ENCODE measurements at places on chromosomes 11 and 22.

DNA sequence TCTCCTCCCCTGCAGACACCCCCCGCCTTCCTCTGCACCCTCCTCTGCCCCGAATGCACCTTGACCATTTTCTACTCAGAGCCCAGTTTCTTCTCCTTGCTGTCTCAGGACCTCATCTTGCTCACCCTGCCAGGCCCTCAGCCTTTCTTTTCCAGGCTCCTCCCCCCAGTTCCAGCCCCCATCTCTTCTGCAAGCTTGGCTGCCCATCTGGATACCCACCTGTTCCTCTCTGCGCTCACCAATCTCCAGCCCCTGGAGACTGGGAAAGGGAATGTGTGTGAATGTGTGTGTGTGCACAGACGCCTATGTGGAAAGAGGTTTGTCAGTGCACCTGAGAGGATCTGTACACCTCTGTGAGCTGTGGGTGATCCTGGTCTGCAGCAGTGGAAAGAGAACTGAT, 36.4 kb downstream of the SLC22A12 start:
- no peak for DNase-seq

DNA sequence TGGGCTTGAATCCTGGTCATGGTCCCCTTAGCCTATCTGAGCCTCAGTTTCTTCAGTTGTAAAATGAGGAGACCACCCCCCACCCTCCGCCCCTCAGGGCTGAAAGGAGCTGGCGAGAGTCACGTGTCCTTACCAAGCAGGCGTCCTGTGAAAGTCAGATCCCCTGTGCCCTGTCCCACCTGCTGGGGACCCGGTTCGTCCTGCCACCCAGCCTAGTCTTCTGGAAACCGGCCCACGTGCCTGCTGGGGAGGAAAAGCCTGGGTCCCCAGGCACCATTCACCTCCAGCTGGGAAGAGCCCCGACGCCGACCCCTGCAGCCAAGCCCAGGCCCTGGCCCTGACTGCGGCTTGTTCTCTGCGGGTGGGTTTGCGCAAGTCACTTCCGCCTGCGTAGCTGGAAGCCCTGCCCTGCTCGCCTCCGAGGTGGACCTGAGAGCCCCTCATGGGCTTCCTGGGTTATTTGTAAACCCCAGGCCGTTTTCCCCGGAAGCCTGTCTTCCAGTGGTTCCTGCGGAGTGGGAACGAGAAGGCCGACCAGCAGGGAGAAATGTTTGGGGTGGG, 679 bp upstream of the SSH3 start:
- no peak for DNase-seq

GRCh38 chr11:70158201-70158600, 44.9 kb upstream of the FADD start:
- DNase-seq, result no peak

DNA sequence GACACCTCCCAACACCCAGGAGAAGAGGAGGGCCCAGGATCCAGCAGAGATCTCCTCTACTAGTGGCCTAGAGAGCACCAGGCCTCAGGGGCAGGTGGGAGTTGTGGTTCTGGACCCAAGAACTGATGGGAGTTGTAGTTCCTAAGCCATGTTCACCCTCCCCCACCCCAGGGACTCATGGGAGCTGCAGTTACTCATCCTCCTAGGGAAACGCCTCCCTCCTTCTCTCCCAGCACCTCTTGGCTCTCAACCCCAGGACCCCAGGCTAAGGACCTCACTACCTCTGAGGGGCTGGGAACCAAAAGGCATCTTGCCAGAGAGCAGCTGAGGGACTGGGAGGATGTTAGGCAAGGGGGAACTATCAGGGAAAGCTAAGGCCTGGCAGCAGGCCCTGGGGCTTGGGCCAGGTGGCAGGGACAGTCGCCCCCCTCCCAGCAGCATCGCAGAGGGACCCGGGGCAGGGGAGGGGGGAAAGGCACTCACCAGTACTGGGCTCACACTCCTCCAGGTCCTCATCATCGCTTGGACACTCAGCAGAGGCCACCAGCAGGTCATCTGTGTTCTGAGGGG, 28.9 kb downstream of the SLC22A12 start:
- no peak for DNase-seq

GRCh38 chr22:44130076-44130711, 50.5 kb upstream of the PARVG start:
- no peak for DNase-seq

- no peak for DNase-seq
Measured at GRCh38 chr11:59206635-59207034, 6.1 kb downstream of the MPEG1 start.

GRCh38 chr11:14203321-14203720, 155.7 kb downstream of the RRAS2 start:
- no peak for DNase-seq

- no peak for DNase-seq
Measured at GRCh38 chr11:121372671-121373429, 79.3 kb upstream of the SORL1 start.

GRCh38 chr11:45304992-45305335, 18.8 kb upstream of the SYT13 start:
- no peak for DNase-seq

- DNase-seq, result no peak
Measured at GRCh38 chr11:129215506-129216245, 23.6 kb upstream of the ARHGAP32 start.

GRCh38 chr11:119316016-119316728, 758 bp downstream of the MCAM start:
- DNase-seq, result no peak

DNA sequence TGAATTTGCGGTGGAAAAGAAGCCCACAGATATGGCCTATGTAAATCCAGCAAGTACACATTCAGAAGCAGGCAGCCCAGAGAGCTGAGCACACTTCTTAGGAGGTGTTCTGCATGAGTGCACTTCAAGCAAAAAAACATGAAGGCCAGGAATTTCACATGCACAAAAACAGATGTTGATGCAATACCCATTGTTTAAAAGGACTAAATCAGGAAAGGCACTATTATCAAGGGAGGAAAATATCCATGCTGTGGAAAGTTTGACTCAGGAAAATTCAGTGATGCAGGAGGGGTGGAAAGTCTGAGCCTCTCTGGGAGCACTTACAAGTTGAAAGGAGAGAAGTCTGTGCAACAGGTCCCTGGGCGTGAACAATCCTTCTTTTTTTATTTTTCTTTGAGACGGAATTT, 15.8 kb upstream of the CARS1 start:
- DNase-seq, result no peak

GRCh38 chr11:115170133-115170815, 333.9 kb downstream of the CADM1 start:
- DNase-seq, result peak; percentile 19

DNA sequence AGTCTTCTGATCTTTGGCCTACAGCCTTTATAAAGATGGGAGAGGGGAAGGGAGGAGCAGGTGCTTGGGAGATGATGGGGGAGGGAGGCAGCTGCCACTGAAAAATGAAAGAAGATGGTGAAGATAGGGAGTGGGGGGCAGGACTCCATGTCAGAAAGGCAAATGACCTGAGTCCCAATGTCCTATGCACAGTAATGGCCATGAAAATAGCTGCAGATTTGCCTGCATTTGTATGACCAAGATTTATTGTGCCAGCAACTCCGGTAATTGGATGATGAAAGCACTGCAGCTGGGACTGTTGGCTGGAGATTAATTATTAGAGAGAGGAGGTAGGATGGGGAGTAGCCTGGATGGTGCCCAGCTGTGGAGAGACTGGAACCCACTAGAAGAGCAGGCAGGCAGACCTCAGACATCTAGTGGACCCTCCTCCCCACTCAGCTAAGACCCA, 36.1 kb downstream of the NEU3 start:
- DNase-seq, result no peak

DNA sequence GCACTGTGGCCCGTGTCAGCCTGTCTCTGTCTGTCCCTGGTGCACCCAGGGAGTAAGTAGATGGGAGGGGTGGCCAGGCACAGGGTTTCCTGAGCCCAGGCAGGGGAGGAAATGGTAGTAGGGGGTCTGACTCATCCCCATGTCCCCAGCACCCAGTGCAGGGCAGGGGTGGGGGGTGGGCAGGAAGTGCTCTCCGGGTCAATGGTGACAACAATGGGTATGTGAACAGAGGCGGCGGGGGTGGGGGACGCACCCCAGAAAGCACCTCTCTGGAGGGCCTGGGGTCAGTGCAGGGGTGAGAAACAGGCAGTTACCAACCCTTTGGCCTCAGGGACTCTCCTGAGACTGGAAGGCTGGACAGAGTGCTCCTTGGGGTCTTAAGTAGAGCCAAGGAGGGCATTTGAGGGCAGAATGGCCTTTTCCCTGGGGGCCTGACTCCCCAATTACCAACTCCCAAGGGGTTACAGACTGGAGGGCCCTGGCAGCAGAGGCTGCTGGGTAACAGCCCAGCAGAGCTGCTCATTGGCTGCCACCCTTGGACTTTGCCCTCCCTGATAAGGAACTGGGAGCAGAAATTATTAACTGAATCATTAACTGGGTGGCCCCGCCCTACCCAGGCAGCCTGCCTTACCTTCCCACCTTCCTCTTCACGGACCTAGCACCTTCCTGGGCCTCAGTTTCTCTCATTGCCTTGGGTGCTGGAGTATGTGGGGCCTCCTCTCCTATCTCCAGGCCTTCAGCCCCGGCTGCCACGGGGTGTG, 4.2 kb downstream of the MYRF start:
- DNase-seq, result peak; percentile 12

DNA sequence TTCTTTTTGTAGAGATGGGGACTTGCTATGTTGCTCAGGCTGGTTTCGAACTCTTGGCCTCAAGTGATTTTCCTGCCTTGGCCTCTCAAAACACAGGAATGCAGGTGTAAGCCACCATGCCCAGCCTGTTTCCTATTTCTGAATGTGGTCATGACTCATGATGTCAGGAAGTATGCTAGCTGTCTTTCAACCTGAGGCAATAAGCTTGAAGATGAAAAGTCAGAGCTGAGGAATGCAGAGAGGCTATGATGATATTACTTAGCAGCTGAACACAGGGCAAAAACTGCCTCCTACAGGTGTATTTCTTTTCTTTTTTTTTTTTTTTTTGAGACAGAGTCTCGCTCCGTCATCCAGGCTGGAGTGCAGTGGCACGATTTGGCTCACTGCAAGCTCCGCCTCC, 9.0 kb upstream of the NUCB2 start:
- no peak for DNase-seq

GRCh38 chr11:118128721-118129470, 23.7 kb downstream of the SCN4B start:
- DNase-seq, result no peak

Data from CD4-positive, alpha-beta T cell treated with Interleukin-12 subunit alpha and Interleukin-12 subunit beta, for 1 hour (primary cell).